ENCODE measurements at places on chromosomes 7 and 10.
A peak's percentile ranks its signal among the peaks of the same experiment; 100 is the strongest.

GRCh38 chr10:61883371-61884025, 18.0 kb upstream of the ARID5B start:
- DNase-seq = no peak

DNA sequence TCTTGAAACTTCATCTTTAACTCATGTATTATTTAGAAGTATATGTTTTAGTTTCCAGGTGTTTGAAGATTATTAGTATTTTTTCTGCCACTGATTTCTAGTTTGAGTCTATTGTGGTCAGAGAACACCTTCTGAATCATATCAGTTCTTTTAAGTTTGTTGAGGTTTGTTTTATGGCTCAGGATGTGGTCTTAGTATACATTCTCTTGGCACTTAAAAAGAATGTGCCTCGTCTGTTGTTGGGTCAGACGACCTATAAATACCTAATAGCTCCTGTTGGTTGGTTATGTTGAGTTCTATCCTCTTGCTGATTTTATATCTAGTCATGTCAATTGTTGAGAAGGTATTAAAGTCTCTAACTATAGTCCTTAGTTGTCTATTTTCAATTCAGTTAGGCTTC, 15.9 kb downstream of the TDRD1 start:
- no peak for DNase-seq

DNA sequence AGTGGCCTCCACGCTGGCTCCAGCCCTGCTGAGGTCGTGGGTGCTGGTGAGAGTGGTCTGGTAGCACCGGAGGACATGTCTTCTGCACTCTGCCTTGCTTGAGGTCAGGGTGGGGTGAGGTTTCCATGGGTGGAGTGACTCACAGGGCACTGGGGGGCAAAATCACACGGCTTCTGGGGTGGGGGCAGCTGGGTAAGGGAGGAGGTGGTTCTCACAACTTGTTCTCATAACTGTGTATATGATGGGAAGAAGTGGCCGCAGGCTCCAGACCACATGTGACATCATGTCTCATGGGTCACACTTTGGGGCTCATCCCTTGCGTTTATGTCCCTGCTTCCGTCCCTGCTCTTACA, 884 bp upstream of the PRF1 start:
- no peak for DNase-seq

DNA sequence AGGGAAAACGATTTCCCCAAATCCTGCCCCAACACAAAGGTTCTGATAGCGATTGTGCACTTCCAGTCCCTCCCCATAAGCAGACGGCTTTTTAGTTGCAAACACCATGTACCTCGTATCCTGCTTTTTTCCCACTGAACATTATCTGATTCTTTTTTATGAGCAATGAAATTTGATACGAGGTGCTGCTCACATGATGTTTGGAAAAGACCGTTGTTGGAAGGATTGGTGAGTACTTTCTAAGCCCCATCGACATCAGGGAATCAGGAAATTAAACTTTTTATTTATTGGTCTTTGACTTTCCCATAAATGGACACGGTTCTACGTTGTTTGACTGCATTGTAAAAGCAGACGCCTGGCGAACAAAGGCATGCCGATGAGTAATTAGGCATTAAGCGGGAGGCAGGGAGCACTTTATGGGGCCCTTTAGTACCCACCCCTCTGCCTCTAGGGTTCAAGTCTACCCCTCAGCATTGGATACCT, 49.4 kb downstream of the TEX36 start:
- DNase-seq = no peak

- DNase-seq = peak; percentile 46
Measured at GRCh38 chr10:15188603-15189002, 20.1 kb upstream of the NMT2 start.
